ENCODE measurements at places on chromosomes 6 and 20.

DNA sequence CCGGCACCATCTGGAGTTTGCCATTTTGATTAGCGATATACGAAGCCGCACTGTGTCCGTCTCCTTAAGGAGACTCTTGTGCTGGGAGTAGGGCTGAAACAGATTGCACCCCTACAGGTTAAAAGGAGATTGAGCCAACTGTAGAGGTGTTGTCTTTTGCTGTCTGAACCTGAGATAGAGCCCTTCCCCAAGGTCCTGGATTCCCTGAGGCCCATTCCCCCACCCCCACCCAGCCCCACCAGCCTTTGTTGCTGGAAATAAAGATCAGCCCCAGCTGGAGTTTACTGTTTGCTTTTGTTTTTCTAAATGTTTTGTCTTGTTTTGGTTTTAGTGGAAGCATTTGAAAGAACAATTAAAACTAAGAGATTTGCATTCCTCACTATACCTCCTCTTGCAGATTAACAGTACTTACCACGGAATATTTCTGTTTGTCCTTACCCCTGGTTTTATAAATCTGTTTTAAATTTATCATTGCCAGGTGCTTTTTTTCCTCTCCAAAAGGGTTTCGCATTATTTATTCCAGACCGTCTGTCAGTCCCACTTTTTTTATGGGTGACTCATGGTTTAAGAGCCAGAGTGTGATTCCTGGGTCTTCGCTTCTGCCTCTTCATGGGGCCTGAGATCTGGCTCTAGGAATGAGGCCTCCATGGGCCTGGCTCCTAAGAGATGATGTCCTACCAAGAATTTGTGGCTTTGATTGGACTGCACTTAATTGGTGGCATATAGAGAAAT lies 169.2 kb downstream of the DTNBP1 start:
- no peak for DNase-seq

- DNase-seq: no peak
Measured at GRCh38 chr6:136701045-136701444, 91.2 kb downstream of the MAP3K5 start.

- no peak for DNase-seq
Measured at GRCh38 chr6:3315841-3316240, 57.1 kb downstream of the PSMG4 start.

- DNase-seq: no peak
Measured at GRCh38 chr6:36308514-36308913, 28.2 kb downstream of the BNIP5 start.

- no peak for DNase-seq
Measured at GRCh38 chr6:131685266-131685780, 15.9 kb downstream of the OR2A4 start.

- no peak for DNase-seq
Measured at GRCh38 chr20:14337400-14338171, at the start of gene FLRT3. Gene FLRT3 (minus strand): TSS chr20:14337612. CDS start chr20:14327506, 10,106 bp downstream.

GRCh38 chr6:113980937-113981554 lies 10.1 kb upstream of the HDAC2 start:
- no peak for DNase-seq

GRCh38 chr6:41232667-41233066 lies 4.5 kb downstream of the TREML4 start:
- no peak for DNase-seq

GRCh38 chr6:159212525-159213280 lies 43.5 kb downstream of the FNDC1 start:
- DNase-seq: no peak

- no peak for DNase-seq
Measured at GRCh38 chr6:117544716-117545115, 57.6 kb downstream of the GOPC start.

DNA sequence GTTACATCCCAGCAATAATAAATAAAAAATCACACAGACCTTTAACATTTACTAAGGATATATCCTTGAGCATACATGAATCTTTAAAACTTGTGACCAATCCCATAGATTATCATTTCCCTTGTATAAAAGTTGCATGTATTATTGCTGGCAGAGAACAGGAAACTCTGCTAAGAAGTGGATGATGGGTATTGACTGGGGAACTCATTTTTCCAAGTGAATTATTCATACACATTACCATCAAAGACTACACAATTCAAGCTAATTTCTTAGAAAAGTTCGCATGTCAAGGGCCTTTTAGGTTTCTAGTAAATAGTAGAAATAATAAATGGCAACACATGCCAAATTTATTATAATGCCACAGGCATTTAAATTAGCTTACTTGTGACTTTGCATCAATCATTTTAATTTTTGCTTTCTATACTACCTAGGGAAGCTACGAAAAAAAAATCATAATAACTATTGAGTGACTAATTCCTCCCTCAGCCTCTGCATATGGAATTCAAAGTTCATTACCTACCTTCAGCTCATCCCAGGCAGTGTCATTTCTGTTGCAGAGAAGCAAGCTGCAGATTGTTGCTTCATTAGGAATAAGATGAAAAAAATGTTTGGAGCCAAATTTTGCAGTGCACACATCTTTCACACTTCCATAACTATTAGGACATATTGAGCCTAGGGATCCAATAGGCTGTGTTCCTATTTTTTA lies 25.8 kb downstream of the MKKS start:
- DNase-seq: no peak
